AG04450 (cell line): ENCODE measurements at places on chromosomes 2 and 18.

- DNase-seq = no peak
Observed at GRCh38 chr2:95306336-95306895, 9.3 kb downstream of the KCNIP3 start.

- no peak for DNase-seq
Observed at GRCh38 chr2:55357927-55358326, 61.7 kb downstream of the CCDC88A start.

DNA sequence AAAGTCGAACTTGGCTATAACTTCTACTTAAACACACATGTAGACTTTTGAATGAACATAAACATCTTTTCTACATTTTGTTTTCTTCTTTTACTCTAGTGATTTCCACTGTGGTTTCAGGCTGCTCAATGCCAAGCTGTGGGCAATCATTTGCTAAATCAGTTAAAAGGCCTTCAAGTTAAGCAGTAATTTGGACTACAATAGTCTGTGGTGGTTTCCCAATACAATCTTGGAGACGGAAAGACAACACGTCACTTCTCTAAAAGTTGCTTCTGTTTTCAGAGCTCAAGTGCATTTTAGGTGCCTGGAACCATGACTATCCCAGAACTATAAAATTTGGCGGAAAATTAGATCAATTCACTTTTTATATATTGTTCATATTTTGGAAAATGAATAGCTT is 69.4 kb downstream of the TXNL1 start:
- no peak for DNase-seq

DNA sequence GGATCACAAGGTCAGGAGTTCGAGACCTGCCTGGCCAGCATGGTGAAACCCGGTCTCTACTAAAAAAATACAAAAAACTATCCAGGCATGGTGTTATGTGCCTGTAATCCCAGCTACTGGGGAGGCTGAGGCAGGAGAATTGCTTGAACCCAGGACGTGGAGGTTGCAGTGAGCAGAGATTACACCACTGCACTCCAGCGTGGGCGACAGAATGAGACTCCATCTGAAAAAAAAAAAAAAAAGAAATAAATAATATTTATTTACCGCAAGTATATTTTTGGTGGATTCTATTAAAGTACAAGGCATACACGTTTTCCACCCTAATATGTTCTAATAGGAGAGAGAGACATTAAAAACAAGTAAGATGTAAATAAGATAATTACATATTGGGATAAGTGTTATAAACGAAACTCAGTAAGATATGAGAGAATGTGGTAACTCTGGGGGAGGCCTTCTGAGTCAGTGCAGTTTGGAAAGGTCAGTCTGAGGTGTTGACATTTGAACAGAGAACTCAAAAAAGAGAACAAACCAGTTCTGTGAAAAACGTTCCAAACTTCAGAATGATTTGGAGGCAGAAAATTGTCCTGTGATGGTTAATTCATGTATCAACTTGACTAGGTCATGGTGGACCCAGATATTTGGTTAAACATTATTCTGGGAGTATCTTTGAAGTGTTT is 8.8 kb upstream of the POLI start:
- DNase-seq = no peak
